ENCODE measurements at places on chromosomes 12 and 14.
A peak's percentile ranks its signal among the peaks of the same experiment; 100 is the strongest.

GRCh38 chr12:109804820-109805761 is 28.1 kb downstream of the TRPV4 start:
- peak; percentile 92 for DNase-seq

DNA sequence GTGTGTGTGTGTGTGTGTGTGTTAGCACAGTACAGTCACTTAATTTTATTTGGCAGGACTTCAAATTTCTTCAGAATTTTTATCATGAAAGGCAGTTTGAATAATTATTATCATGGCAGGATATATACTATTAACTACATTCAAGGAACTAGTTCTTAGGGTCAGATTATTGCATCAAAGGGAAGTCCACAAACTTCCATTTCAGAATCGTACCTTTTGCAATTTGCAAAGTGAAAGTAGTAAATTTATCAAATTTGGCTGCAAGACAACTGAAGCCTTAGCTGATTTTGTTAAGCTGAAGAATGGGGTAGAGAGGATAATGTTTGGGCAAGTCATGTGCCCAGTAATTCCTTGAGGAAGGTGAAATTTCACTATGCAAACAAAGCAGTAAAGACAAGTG is 68.2 kb downstream of the PLEKHG7 start:
- DNase-seq = no peak

DNA sequence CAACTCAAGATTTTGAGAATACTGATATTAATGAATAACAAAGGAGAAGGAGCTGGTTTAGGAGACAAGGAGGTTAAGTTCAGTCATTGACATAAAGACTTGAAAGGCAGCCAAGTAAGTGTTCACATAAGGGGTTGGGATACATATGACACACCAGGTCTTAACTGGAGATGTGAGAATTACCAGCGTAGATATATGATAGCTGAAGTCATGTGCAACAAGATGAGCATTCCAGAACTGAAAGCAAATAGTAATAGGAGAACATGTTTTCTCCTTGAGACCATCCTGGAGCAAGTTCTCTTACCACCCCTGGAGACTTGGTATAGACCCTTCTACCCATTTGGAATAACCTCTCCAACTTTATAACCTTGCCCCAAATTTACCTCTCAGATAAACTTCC is 43.3 kb upstream of the NPFF start:
- no peak for DNase-seq

- no peak for DNase-seq
Measured at GRCh38 chr12:94982456-94982855, 21.0 kb downstream of the NDUFA12 start.

- no peak for DNase-seq
Measured at GRCh38 chr14:29905543-29905942, 22.1 kb downstream of the PRKD1 start.

- DNase-seq = no peak
Measured at GRCh38 chr14:69170839-69171238, 17.9 kb upstream of the DCAF5 start.

- no peak for DNase-seq
Measured at GRCh38 chr12:131928080-131928710, 881 bp upstream of the PUS1 start.

DNA sequence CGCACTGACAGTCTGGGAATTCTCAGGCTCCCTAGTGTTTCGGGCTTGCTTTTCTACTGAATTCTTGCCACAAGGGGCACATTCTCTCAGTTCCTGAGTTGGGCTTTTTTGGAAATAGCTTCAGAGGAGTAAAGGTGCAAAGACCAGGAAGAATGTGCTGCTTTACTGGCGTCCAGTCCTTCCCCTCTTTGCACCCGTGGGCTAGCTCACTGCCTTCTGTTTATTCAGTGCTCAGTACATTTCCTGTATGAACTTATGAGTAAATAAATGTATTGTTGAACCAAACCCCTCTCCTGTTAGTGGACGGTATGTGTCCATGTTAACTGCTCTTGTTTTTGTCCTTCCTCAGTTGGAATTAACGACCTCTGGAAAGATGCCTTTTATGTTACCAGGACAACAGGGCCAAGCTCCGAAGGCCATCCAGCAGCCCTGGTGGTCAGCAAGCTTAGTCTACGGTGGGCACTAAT is 24.0 kb downstream of the GSG1 start:
- no peak for DNase-seq

- DNase-seq = no peak
Measured at GRCh38 chr12:32598688-32599087, 80.4 kb upstream of the DNM1L start.

DNA sequence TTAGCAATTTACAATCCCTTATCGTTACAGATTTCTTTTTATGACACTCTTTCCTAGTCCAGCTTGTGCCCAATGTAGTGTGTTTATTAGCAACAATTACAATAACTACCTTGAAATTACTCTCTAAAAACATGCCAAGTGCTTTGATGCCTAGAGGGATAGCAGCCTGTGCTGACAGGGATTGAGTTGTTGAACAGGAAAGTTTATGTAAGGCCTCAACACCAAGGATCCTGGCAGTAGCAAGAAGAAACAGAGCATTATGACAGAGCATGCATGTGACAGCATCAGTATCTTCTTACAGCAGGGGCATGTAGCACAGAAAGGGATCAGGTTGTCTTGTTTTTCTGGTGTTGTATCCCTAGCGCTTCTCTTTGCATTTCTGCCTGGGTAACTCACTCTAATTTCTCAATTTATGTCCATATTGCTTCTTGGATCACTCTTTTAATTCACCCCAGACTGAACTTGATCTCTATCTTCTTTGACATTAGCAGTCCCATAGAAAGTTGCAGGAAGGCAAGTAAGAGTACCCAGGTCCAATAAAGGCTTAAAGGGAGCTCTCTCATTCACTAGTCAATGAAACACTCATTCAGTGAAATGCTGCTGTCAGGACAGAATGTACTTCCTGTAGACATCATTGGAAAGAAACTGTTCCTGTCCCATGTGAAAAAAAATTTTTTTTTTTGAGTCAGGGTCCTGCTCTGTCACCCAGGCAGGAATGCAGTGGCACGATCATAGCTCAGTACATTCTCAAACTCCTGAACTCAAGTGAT is 220.0 kb upstream of the GRIP1 start:
- DNase-seq = no peak

DNA sequence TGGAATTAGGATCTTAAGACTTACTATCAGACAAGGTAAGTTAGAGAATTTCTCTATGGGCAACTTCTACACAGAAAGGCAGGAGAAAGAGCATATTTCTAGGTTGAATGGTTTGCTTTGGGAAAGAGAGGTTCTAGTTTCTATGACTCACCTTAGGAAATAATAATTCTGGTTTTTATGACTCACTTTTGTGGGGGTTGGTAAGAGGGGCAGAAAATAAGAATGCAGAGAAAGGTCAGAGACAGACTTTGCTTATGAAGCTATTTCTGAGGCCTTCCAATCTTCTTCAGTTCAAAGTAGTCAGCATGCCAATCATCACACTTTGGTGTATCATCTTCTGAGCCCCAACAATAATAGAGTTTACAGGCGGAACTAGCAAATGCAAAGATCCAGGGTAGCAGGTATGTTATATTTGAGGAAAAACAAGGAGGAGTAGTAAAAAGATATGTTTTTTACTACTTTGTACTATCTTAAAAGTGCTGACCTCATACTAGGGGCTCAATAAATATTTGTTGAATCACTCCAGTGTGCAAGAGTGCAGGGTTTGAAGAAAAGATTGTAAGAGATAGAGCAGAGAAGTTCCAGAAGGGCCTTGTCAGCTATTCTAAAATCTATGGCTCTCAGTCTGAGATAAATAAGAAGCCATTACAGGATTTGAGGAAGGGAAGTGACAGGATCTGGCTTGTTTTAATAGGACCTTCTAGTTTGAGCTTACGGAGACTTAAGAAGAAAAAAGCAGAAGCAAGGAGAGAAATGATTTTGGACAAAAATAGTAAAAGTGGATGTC is 56.7 kb upstream of the LRFN5 start:
- DNase-seq = no peak

DNA sequence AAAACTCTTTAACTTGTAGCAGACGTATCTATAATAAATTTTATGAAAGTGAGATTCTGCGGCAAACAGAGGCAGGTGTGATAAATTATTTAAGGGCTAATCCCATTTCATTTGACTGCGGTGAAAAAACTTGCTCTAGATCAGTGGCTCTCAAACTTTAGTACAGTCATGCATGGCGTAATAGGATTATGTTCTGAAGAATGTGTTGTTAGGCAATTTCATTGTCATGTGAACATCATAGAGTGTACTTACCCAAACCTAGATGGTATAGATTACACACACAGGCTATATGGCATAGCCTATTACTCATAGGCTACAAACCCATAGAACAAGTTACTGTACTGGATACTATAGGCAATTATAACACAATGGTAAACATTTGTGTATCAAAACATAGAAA is 83.7 kb downstream of the HEATR5A start:
- DNase-seq = no peak

GRCh38 chr12:6914246-6914946 is at the start of gene ENO2:
TSS of gene ENO2 (plus strand) at chr12:6914580. CDS start at chr12:6915833, 1,253 bp downstream.
- DNase-seq = no peak

DNA sequence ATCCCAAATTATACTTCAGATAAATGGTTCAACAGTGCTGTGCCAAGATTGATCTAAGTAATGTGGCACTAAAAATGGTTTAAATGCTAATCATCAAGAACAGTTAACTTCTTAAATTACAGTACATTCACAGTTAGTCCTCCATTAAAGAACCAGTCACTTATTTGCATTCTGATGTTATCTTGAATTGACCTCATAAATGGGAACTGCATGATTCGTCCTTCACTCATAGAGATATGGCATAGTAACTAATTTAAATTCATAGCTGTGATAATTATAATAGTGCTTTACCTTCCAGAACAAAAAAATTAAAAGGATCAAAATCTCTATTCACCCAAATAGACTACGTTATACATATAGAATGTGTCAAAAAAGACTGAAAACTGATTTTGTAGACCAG is 61.1 kb downstream of the COCH start:
- DNase-seq = no peak

DNA sequence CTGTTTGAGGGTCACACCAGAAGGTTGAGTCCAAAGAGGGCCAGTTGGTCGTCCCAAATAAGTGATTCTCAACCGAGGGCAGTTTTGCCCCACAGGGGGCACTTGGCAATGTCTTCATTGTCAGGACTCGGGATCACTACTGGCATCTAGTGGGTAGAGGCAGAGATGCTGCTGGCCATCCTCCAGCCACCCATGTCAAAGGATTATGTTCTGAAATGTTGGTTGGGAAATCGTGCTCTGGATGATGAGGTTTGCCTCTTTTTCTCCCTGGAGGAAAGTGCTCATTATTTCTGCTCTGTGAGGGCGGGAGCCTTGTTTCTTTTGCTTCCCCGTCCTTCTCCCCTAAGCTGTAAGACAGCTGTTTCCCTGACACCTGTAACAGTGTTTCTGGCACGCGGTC is 3.6 kb downstream of the ZNF839 start:
- no peak for DNase-seq

DNA sequence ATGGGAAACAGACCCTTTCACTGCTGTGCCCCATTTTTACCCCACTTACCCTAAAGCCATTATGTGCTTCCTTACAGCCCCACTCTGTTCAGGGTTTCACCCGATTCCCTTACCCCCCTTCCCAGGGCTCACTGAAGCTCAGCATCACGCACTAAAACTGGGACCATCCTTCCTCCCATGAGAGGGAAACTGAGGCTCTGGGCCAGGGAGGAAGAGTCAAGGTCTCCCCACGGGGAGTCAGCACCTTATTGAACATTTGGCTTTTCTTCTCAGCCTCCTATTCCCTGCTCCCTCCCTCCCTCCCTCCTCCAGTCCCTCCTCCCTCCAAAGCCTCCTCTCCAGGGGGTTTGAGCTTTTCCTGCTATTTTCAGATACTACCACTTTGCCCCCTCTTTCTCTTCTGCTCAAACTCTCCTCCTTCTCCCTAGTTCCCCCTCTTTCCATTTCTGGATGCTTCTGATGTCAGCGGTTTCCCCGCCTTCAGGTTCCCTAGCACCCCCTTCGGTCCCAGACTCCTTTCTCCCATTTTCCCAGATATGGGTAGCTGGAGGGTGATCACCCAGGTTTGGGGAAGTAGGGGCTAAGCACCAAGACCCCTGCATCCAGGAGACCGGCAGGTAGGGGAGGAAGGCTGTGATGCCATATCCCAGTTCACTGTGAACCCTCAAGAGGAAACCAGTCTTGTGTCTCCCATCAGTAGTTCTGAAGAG is 960 bp downstream of the GPR162 start:
- no peak for DNase-seq

DNA sequence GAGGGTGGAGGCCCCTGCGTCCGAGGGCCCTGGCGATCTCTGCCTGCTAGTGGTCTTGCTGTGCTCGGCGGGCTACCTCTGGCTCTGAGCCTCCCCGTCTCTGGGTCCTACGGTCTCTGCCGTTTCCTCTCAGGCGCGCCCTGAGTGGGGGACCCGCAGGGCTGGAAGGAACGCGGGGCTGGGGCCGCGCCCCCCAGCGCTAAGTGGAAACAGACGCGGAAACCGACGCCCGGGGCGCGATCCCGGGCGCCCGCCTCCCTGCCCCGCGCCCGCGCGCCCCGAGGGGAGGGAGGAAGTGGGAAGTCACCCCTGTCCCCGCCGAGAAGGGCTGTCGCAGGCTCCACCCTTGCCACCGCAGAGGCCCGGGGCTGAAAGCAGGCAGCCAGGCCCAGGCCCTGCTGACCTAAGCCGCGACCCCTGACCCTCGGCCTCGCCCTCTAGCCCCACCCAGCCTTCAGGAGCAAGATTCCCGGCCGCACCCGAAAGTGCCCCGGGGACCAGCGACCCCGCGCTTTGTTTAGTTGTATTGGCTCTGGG is 831 bp downstream of the CRIP1 start:
- no peak for DNase-seq

GRCh38 chr12:96497855-96498254 is 8.5 kb downstream of the CFAP54 start:
- DNase-seq = no peak

DNA sequence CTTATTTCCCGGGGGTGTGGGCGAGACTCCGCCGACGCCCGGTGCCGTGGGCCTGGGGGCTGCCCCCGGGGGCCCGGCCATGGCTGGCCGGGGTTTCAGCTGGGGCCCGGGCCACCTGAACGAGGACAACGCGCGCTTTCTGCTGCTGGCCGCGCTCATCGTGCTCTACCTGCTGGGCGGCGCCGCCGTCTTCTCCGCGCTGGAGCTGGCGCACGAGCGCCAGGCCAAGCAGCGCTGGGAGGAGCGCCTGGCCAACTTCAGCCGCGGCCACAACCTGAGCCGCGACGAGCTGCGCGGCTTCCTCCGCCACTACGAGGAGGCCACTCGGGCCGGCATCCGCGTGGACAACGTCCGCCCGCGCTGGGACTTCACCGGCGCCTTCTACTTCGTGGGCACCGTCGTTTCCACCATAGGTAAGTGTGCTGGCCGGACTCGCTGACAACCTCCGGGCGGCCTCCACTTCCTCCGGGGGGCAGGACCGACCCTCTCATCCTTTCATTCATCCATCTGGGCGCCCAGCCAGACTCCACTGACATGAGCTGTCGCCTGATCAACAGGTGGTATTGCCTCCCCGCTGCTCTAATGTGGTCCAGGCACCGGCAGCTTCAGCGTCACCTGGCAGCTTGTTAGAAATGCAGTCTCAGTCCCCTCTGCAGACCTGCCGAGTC is 467 bp downstream of the KCNK13 start:
- DNase-seq = no peak

DNA sequence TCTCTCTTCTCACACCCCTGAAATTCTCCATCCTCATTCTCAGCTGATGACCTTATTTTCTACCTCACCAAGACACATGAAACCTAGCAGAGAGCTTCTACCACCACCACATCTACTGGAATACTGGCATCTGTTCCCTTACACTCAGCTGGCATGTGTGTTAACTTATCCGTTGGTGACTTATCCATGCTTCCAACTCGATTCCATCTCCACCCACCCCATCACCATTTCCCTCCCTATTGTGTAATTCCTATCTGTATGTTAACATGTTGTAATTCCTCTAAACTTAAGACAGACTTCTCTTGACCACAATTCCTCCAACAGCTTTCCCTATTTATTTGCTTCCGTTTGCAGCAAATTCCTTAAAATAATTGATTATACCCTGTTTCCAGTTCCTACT is 15.4 kb downstream of the C1S start:
- no peak for DNase-seq
